ENCODE measurements at places on chromosomes 5 and 9. TPM values are rescaled to one million over a fixed set of nuclear protein-coding genes. Genes with fewer than 3 reads are reported as not detected.

Gene GPR150
- total RNA-seq, result not detected

Gene HSPB3
- total RNA-seq, result 0.46 TPM

Gene NIPAL4
- total RNA-seq, result 0.63 TPM

Gene GALNT12
- total RNA-seq, result 28.6 TPM

Gene GRIN1
- 0.83 TPM for total RNA-seq

Gene APBA1
- total RNA-seq, result 10.7 TPM

Gene PCDHGB4
- total RNA-seq, result 5.2 TPM

Gene ATG10
- 7.6 TPM for total RNA-seq

Gene NUTM2G
- not detected for total RNA-seq

Gene CXCL14
- 4.7 TPM for total RNA-seq

GRCh38 chr5:95384485-95385213, 6.5 kb upstream of the FAM81B start:
- no peak for DNase-seq

DNA sequence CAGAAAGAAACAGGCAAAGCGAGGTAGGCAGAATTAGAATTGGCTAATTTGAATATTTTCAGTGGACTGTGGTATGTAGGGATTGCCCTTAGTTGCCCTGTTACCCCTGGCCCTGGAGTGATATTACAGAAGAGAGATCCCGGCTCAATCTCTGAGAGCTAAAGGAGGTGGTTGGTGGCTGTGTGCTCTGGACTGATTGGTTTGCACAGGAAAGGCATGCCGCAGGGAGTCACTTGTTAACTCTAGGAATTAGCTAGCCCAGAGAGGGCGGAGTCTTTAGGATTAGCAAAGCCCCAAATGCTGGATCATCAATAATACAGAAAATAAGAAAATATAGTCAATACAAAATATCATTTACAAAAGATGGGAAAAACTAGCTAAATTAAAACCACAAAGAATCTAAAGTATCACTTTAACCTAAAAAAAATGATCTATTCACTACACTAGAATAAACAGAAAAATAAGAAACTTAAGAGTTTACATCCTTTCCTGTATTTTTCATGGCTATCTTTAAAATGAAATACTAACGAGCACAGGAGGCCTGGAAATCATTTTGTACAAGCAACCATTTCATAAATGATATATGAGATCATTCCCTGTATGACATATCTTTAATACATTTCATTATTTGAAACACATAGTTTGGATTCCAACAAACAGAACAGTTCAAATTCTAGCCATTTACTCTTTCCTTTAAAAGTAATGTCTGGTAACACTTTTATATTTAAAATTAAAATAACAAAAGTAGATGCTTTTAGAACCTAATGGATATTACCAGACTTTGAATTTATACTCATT, 71.1 kb downstream of the GNAQ start:
- no peak for DNase-seq

GRCh38 chr9:91768977-91769916, 180.8 kb downstream of the ROR2 start:
- no peak for DNase-seq

DNA sequence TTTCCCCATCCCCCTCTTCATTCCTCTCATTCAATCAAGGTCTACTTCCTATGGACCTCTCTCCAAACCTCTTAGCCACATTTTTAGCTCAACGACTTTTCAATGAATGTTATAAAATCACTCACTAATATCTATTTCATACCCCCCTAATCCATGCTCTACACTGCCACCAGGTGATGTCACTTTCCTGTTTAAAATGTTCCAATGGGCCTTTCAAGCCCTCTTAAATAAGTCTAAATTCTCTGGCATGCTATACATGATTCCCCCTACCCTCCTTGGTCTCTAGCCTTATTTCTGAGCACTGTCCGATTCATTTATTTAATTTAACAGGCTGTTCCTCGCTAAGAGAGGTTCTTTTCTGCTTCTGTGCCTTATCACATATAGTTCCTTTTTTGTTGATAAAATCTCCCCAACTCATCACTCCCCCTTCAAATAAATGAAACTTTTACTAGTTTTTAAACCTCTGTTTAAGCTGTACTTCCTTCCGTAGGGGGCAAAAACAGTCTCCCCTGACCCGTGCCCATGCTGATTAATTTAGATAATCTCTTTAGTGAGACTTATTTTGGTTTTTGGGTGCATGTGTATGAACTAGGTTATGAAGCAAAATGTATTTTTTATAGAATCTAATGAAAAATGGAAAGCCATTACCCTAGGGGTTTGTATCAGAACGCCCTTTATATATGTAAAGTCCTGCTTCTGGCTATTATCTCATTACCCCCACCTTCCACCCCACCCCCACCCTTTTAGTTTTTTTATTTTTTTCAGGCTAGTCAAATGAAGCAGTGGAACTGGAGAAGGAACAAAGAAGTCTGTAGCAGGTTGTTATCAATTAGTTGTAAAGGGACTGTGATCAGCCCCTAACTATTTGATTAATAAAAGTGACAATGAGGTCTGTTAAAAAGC, 9.0 kb downstream of the ABHD17B start:
- no peak for DNase-seq

- no peak for DNase-seq
Measured at GRCh38 chr5:157828944-157829639, 29.9 kb downstream of the CLINT1 start.

DNA sequence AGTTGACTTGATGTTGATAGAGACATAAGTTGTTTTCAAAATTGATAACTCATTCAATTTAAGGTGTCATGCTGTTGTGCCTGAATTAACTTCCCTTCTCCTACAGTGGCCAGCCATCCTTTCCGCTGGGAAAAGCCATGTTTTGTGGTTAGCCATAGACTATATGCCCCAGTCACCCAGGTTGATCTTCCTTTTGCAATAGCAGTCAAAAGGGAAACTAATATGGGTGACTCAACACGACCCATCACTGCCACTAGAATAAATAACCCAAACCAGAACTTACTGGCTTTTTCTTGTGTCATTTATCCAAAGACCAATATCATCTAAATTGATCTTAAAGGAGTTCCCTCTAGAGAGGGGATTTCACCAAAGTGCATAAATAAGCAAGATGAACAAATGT, 87.4 kb downstream of the PTCD2 start:
- no peak for DNase-seq

GRCh38 chr5:154756868-154757813, 2.0 kb downstream of the LARP1 start:
- peak; percentile 41 for DNase-seq

- DNase-seq, result no peak
Measured at GRCh38 chr5:127112347-127112864, 39.1 kb upstream of the C5orf63 start.

GRCh38 chr9:92508018-92508820, 25.9 kb upstream of the ASPN start:
- no peak for DNase-seq

DNA sequence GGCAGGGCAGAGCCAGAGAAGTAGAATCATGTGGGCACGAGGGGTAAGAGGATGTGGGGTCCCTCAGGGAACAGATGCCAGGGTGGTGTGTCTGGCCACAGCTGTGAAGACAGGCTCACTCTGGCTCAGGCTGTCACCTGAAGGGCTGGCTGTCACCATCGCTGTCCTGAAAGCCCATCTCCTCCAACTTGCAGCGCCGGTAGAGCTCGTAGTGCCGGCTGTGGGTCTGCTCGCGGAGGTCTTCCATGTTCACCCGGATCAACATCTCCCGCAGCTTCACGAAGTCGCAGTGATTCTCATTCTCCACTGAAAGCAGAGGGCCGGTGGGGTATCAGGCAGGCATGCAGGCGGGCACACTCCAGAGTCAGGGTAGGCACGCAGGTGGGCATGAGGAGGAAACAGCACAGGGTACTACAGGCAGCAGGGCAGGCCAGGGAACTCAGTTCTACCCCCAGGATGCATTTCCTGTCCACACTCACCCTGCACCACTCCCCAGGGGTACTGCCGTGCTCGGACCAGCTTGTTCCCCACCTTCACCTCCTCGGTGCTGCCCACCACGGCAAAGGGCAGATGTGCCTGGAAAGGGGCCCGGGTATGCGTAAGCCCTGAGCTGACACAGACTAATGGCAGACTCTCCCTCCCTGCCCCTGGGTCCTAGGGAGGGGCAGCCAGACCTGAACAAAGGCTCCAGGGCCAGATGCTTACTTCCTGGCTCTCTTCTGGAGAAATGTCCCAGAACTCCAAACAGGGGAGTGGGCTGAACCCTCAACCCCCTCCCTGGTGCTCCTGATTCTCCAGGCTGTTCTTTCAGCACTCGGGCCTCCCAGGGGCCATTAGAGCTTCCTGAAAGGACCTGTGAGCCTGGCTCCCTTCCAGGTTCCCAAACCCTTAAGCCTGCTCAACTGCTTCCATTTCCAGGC, 14.4 kb downstream of the CCNI2 start:
- DNase-seq, result no peak

GRCh38 chr9:109689701-109690100, 90.3 kb upstream of the PALM2AKAP2 start:
- DNase-seq, result no peak

DNA sequence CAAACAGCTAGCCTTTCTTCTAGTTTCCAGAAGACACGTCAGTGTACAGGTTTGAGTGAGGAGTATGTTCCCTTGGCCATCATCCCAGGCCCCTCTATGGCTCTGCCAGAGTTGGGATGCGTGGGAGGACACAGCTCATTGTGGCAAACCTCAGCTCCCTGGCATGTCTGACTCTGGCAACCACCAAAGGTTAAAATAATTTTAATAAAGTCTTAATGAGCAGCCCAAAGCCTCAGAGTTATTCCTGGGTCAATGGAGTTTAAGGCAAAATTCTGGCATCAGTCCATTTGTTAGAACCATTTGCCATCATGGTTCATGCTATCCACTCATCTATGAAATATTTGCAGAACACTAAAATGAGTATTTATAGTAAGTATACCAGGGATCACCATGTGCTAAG, 79.8 kb upstream of the PAPPA start:
- DNase-seq, result no peak

GRCh38 chr5:57696825-57697570, 214.4 kb upstream of the ACTBL2 start:
- DNase-seq, result no peak

GRCh38 chr9:121566481-121567465, 67.1 kb upstream of the GGTA1 start:
- DNase-seq, result no peak

DNA sequence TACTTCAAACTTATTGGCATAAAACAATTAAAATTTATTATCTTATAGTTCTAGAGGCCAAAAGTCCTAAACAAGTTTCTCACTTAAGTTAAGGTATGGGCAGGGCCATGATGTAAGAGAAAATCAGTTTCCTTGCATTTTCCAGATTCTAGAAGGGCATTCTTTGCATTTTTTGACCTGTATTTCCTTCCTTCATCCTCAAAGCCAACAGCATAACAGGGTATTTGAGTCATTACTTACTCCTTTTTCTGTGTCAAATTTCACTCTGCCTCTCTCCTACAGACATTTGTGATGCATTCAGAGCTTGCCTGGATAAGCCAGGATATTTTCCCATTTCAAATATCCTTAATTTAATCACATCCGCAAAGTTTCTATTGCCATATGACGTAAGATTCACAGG, 1499.0 kb downstream of the EFNA5 start:
- no peak for DNase-seq

DNA sequence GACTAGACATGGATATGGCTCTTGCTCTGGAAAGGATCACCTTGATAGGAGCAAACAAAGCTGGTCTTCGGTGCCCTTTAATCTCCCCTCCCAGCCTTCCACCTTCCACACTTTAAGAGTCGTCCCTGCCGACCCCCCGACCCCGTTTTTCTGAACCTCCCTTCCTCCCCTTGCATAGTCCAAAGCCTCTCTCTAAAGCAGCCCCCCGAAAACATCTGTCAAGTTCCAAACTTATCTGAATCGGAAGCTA, 423 bp upstream of the NUP214 start:
- no peak for DNase-seq

- DNase-seq, result no peak
Measured at GRCh38 chr5:91272858-91273257, 110.3 kb downstream of the ARRDC3 start.

DNA sequence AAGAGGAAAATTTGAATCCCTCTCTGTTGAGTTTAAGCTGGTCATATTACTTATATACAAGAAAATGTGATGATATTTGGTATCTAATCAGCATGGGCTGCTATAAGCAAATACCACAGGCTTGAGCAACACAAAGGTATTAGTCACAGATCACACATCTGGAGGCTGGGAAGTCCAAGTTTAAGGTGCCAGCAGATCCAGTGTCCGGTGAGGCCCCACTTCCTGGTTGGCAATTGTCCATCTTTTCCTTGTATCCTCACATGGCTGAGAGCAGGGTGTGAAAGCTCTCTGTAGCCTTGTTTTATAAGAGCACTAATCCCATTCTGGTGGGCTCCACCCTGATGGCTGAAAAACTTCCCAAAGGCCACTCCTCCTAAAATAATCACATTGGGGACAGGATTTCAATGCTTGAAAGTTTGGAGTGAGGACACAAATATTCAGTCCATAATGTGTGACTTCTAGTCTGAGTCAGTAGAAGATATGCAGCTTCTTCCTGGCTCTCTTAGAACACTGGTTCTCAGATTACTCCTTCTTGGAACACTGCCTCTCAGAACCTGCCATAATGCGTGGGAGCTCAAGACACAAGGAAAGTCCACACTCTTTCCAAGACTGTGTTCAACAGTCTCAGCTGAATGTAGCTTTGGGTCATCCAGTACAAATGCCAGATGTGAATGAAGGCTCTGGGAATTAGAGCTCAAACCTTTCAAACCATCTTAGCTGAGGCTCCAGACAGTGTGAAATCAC, 124.1 kb downstream of the PRDM9 start:
- DNase-seq, result no peak

DNA sequence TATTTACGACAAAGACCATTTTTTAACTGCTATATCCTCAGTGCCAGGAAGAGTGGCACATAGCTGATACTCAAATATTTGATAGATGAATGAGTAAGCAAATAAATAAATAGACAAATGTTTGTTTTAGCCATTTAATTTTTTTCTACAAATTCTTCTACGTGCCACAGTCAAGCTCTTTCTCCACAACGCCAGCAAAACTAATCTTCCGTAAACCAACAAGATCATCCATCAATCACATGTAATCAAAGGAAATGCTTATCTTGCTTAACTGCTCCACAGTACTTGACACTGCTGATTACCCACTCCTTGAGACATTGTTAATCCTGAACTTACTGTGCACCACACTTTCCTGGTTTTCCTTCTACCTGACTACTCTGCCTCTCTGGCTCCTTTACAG, 136.7 kb downstream of the EDIL3 start:
- DNase-seq, result no peak

DNA sequence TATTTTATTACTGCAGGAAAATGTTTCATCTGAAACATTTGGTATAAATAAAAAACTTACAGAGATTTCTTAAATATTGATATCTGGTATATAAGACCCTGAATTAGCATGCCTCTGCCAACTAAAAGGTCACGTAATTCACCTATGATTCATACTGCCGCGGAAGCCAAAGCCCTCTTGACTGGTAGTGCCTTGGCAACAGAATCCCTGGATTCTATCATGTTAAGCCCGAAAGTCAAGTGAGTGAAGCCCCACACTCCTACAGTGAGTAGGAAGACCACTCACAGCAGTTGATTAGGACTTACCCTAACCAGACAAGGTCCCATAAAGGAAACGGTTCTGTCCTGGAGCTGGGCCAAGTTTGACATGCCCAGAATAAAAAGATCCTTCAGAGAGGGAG, 175.6 kb upstream of the NREP start:
- no peak for DNase-seq

Measured in mucosa of gallbladder (tissue), 1 donor.